ENCODE measurements at places on chromosomes 7 and 10.

GRCh38 chr10:95759233-95759826 is 3.4 kb downstream of the ENTPD1 start:
- no peak for DNase-seq

- DNase-seq = no peak
Measured at GRCh38 chr7:100221231-100221718, 1.5 kb downstream of the PVRIG start.

DNA sequence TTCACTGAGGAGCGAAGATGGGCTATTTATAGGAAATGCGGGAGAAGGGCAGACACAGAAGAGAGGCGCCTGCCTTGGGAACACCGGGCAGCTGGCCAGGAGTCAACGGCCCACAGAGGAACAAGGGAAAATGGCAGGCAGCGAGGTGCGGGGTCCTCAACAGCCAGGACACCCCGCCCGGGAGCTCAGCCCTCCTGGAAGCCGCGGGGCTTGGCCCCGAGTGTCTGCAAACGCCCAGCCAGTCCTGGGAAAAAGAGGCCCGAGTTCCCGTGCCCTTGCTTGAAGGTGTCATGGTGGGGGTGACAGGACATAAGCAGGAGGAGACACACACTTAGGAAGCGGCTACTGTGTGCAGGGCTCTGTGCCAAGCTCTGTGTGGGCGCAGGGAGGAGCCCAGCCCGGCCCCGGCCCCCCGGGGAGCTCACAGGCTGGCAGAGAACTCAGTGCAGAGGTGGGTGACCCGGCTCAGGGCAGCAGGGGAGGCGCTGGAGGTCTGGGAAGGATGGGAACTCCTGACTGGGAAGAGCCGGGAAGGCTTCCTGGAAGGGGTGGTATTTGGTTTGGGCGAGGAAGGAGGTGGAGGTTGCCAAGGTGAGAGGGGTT is 79.9 kb downstream of the ELFN1 start:
- no peak for DNase-seq

DNA sequence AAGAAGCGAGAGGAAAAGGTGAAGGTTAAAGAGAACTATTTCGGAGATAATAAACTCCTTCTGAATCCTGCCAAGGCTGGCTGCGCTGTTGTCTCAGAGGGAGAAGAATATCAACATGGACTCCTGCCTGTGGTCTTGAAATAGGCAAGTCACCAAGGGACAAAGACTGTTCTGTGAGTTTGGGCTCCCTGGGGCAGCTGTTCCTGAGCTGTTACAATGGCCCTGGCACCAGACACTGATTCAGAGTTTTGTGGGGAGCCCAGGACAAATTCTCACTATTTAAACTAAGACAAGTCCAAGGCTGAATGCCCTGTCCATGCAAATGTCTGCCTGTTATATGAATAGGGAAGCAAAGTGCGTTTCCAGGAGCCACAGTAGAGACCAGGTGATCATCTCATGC is 81.4 kb downstream of the PRPF18 start:
- no peak for DNase-seq

GRCh38 chr7:516216-516605 is 3.4 kb downstream of the PDGFA start:
- DNase-seq = peak; percentile 27

DNA sequence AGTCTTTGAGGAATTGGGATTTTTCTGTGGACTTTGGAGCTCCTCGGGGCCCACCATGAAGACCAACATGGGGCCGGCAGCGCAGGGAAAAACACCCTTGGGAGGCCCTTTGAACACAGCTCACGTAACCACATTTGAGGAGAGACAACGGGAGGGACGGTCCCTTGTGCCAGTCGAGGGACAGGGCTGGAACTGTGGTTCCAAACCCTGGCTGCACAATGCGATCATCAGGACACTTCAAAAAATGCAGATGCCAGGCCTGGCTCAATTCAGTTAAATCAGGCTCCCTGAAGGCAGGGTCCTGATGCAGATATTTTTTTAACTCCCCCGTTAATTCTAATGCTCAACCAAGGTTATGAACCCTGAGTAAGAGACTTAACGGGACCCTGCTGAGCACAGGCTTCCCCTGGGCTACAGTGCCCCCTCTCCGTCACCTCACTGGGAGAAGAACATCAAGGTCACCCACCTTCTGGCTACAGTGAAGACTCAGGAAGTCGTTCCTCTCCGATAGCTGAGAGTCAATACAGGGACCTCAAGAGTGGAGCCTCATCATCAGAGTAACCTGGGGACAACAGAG is 30.4 kb downstream of the LYZL1 start:
- DNase-seq = no peak

GRCh38 chr7:139936760-139937310 is 107.8 kb downstream of the TBXAS1 start:
- peak; percentile 30 for DNase-seq

- DNase-seq = no peak
Measured at GRCh38 chr10:100909501-100910263, 3.1 kb upstream of the SLF2 start.

GRCh38 chr10:44775402-44775741 is 135.8 kb upstream of the TMEM72 start:
- no peak for DNase-seq

DNA sequence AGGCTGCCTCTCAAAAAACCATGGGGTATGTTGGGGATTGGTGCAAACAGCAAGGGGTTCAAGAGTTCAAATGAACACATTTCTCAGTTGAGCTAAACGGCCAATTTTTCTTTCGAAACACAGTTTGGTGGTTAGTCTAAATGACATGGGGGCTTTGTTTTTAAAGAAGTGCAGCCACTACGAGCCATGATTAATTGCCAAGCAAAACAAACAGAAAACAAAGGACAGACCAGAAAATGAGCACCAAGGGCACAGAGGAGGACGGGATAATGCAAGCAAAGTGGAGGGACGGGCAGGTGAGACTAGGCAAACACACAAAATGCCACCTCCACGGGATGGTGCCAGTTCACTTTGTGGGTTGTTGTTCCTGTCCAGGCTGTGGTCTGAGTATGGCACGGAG is 64.5 kb upstream of the PDLIM1 start:
- DNase-seq = no peak

DNA sequence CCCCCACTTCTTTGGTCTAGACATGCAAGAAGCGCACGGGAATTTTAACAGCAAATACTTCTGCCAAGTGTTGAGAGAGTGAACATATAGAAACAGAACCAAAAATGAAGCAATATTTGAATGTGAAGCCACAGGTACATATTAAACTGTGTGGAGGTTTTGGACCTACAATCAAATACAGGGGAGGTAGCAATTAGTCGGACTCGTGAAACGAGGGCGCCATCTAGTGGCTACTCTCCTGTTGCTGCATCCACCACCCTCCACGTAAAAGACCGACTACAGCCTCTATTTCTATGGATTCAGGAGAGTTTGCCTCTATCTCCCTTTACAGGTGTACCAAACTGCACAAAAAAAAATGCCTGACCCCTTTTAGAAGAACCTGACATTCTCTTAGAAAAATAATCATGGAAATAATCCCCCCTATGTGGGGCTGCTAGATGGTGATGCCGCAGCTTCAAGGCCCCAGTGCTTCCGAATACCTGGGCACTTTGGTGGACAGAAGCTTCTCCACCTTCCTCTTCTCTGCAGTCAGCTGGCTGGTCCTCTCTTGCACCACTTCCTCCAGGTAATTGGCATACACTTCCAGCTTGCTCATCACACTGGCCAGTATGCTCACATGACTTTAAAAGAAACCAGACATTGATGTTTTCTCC is 31.7 kb downstream of the TECTB start:
- DNase-seq = peak; percentile 74

- DNase-seq = peak; percentile 29
Measured at GRCh38 chr7:143002106-143002505, 24.8 kb downstream of the OR9A2 start.
